ENCODE measurements at places on chromosomes 1 and 21. TPM values are rescaled to one million over a fixed set of nuclear protein-coding genes. Genes with fewer than 3 reads are reported as not detected.

LCE1D gene
- total RNA-seq, result not detected

TSPEAR gene
- not detected for total RNA-seq

NUAK2 gene
- 5.4 TPM for total RNA-seq

TMPRSS15 gene
- 0.32 TPM for total RNA-seq

TMEM79 gene
- total RNA-seq, result 11.3 TPM

Measured in NCI-H460 (cell line).